Stimulated activated CD4-positive, alpha-beta T cell treated with anti-CD3 and anti-CD28 coated beads, Interleukin-15, amount 100 ng/mL, for 1 hour (primary cell): ENCODE measurements at places on chromosomes 1 and 21.

- DNase-seq, result no peak
Measured at GRCh38 chr1:100502052-100502792, 35.7 kb upstream of the GPR88 start.

DNA sequence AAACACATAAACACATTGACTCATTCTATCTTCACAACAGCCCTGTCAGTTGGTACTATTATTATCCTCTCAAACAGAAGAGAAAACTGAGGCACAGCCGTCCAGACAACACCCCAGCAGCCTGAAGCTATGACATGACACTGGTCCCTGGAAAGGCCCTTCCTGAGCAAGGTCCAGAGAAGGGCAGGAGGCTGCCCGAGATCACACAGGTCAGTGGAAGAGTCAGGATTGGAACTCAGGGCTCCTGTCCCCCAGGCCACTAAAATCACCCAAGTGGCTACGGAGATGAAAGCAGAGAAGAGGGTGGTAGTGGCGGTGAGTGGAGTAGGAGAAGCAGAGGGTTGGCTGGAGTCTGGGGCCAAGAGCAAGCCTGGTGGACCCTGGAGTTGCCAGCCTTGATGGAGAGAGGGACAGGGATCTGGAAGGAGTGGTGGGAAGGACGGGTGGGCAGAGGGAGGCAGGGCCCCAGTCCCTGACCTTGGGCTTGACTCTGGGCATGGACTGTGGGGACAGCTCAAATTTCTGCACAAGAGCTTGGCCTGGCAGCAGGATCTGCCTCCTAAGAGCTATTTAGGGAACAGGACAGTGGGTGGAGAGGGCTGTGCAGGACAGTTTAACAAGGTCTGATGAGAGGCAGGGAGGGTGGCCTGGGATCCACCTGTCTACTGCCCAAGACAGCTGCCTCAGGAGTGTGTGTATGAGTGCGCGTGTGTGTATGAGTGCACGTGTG, 15.8 kb downstream of the MYOM3 start:
- DNase-seq, result no peak

GRCh38 chr1:31637915-31638673, 6.6 kb downstream of the PEF1 start:
- DNase-seq, result no peak

DNA sequence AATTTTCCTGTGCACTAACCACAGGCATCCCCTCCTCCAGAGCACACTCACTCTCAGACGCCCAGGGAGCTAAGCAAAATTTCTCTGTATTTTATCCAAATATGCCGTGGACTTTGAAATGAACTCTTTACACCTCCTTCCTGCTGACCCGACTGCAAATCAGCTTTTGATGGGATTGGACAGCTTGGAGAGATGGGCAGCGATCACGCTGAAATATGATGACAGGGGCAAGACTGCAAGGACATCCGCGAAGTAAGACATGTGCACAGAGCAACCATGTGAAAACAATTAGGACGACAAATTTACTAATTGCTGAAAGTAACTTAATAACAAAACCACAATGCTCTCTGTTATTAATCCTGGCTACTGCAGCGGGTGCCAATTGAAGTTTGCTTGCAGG, 64.6 kb upstream of the CLDN14 start:
- no peak for DNase-seq

DNA sequence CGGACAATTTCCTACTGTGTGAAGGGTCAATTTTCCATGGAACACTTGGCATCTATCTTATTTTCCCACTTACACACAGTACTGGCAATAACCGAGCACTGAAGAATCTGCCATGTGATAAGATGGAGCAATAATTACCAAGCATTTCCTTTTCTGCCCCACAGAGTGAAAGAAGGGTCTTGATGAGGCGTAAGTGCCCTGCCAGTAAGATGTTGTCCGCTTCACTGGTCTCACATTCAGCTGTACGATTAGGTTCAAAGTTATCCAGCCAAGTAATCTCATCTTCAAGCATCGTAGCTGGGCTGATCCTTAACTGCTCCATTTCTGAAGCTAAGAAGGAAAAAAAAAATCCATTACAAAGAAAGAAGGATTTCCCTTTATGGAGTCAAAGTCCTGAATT, 67.8 kb downstream of the PCSK9 start:
- no peak for DNase-seq

DNA sequence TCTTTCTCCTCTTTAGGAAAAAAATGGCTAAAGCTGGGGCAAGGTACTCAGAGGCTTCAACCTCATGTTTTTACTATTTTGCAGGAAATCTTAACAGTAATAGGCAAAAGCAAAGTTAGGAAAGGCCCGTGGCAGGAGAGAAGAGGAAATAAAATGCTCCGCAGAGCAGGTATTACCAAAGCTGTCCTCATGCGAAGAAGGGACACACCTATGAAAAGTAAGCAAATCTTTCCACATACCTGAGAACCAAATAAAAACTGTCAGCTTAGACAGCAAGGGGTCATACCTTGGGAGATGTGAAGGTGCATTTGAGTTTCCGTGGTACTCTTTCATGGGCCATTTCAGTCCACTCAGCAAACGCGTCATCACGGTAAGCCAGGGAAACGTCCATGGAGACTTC, 73.5 kb downstream of the WLS start:
- DNase-seq, result no peak

DNA sequence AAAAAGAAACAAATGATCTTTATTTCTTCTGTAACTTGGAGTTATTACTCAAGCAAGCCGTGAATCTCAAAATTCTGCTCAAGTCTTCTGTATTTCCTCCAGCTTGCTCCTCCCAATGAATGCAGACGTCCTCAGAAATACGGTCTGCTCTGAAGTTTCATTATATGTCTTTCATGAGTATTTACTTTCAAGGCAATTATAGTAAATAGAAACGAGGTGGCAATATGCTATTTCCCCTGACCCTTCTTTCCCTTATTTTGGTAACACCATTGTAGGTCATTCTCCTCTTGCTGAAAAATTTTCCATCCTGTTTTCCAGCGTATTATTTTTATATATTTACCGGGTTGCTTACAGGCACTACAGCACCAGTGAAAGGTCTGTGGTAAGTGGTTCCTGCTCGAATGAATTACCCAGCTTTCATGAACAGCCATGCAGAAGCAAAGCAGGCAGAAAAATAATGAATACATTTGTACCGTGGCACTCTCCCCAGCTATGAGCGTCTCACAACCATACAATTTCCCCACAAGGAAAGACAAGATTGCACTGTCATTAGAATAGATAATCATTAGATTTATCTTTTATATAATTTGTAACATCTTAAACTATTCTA, 350.9 kb upstream of the PKN2 start:
- DNase-seq, result no peak

GRCh38 chr21:42162831-42163510, 56.0 kb upstream of the ABCG1 start:
- no peak for DNase-seq

- no peak for DNase-seq
Measured at GRCh38 chr1:172427191-172427590, 6.7 kb downstream of the C1orf105 start.

DNA sequence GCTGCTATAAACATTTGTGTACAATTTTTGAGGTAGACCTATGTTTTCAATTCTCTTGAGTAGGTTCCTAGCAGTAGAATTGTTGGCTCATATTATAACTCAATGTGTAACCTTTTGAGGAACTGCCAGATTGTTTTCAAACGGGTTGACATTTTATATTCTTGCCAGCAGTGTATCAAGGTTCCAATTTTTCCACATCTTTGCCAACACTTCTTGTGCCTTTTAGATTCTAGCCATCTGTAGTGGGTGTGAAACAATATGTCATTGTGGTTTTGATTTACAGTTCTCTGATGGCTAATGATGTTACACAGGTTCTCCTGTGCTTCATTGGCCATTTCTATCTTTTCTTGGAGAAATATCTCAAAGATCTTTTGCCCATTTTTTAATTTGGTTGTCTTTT, 36.4 kb downstream of the MAP3K7CL start:
- no peak for DNase-seq

GRCh38 chr1:232308616-232309015, 321.3 kb downstream of the SIPA1L2 start:
- no peak for DNase-seq

GRCh38 chr21:28904961-28905435, 87.7 kb downstream of the LTN1 start:
- no peak for DNase-seq

DNA sequence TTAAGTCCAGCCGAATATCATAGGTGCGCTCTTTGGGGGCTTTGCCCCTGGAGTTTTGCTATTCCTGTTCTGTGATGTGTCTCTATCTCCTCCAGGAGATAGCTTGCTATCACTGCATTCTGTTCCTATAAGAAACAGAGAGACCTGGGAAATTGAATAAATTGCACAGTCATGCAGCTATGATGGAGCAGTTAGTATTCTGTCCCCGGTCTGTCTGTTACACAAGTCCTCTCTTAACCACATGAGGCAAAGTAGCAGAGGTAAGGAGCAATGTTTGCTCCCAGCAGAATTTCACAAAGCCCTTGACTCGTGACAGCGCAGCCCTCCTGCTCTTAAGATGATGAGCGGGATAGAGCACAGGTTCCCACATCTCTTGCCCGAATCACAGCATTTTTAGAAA, 63.9 kb upstream of the GRHL3 start:
- no peak for DNase-seq

DNA sequence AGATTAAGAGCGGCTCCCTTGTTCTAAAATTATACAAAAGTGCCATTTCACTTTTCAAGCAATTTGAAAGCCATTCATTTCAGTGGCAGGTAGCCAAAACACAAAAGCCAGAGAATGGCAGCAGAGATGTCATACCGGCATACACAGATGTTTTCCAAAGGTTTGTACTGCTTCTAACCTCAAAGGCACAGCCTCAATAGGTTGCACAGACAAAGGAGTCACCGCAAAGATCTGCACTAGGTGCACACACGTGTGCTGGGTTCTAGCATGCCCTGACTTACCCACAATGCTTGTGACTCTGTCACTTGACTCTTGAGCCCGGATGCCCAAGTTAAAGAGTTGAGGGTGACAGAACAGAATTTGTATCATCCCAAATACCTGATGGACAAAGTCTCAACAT, 448.9 kb upstream of the ADGRL2 start:
- DNase-seq, result no peak

- DNase-seq, result no peak
Measured at GRCh38 chr1:44035726-44036408, 4.6 kb upstream of the SLC6A9 start.

- no peak for DNase-seq
Measured at GRCh38 chr1:9929431-9930385, 13.5 kb downstream of the LZIC start.

DNA sequence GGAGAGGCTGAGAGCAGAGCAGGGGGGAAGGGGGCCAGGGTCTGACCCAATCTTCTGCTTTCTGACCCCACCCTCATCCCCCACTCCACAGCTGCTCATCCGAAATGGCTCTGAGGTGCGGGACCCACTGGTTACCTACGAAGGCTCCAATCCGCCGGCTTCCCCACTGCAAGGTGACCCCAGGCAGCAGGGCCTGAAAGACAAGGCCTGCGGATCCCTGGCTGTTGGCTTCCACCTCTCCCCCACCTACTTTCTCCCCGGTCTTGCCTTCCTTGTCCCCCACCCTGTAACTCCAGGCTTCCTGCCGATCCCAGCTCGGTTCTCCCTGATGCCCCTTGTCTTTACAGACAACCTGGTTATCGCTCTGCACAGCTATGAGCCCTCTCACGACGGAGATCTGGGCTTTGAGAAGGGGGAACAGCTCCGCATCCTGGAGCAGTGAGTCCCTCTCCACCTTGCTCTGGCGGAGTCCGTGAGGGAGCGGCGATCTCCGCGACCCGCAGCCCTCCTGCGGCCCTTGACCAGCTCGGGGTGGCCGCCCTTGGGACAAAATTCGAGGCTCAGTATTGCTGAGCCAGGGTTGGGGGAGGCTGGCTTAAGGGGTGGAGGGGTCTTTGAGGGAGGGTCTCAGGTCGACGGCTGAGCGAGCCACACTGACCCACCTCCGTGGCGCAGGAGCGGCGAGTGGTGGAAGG, 17.1 kb upstream of the HDAC1 start:
- no peak for DNase-seq

GRCh38 chr1:172359491-172359999, 60.9 kb upstream of the C1orf105 start:
- DNase-seq, result no peak

- no peak for DNase-seq
Measured at GRCh38 chr1:89065079-89065868, at the start of gene GBP1. GBP1 (minus strand) TSS chr1:89065208; CDS start chr1:89063234, 1,974 bp downstream.

- no peak for DNase-seq
Measured at GRCh38 chr1:29044010-29044409, 79.7 kb downstream of the TMEM200B start.

- DNase-seq, result no peak
Measured at GRCh38 chr1:174911606-174912005, 88.1 kb upstream of the CACYBP start.

- DNase-seq, result no peak
Measured at GRCh38 chr1:109618661-109619575, 498 bp downstream of the GNAT2 start.

GRCh38 chr21:32197896-32198295, 81.0 kb downstream of the MIS18A start:
- no peak for DNase-seq

DNA sequence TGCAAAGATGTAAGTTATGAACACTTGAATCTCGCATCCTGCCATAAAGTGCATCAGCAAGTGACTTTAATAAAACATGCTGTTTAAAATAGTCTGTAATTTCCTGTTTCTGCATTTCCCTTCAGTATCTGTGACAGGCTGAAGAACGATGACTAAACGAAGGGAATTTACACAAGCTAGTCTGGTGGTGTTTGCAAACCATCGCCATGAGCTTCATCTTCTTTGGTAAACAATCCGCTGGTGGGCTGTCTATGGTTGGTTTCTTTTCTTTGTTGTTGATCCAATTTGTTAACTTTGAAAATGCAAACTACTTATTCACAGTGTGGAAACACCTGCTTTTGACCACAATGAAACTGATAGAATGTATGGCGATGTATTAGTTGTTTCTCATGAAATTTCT, 13.9 kb downstream of the SERTAD4 start:
- DNase-seq, result no peak

- DNase-seq, result no peak
Measured at GRCh38 chr1:77539519-77540142, 142.8 kb downstream of the ZZZ3 start.

GRCh38 chr1:106061586-106062495, 994.6 kb upstream of the PRMT6 start:
- DNase-seq, result no peak

DNA sequence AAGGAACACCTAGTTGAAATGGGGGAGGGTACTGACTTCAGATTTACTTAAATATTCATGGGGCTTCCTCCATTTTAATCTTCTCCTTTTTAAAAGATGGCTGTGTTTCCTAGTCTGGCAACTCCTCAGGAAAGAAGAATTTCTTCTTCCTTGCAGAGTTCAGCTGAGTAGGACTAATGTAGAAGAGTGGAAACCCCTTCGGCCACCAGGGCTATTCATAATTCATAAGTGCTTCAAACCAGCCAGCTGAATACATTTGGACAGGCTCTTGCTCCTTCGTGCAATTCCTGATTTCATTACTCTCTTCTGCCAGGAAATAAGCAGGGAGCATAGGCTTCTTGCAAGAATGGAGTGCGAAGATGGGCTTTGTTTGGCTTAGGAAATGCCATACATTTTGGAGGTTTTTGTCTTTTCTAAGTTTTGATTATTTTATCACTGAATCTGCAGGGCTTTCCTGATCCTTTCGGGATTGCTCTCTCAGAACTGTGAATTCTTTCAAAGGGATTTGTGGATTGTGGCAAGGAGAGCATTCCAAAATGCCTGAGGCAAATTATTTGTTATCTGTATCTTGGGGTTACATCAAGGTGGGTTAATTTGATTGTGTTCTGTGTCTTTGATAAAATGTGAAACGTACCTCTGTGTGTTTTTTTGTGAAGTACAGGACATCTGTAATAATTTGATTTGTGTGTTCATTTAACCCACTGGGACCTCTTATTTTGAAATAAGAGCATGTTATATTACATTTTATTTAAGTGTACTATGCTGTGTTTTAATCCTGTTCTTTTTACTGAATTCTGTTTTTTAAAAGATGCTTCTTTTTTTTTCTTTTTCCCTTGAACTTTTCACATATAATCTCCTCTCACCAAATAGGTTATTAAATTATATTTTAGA, 179.4 kb upstream of the SGIP1 start:
- DNase-seq, result no peak
